ENCODE measurements at places on chromosomes 7 and 10.

DNA sequence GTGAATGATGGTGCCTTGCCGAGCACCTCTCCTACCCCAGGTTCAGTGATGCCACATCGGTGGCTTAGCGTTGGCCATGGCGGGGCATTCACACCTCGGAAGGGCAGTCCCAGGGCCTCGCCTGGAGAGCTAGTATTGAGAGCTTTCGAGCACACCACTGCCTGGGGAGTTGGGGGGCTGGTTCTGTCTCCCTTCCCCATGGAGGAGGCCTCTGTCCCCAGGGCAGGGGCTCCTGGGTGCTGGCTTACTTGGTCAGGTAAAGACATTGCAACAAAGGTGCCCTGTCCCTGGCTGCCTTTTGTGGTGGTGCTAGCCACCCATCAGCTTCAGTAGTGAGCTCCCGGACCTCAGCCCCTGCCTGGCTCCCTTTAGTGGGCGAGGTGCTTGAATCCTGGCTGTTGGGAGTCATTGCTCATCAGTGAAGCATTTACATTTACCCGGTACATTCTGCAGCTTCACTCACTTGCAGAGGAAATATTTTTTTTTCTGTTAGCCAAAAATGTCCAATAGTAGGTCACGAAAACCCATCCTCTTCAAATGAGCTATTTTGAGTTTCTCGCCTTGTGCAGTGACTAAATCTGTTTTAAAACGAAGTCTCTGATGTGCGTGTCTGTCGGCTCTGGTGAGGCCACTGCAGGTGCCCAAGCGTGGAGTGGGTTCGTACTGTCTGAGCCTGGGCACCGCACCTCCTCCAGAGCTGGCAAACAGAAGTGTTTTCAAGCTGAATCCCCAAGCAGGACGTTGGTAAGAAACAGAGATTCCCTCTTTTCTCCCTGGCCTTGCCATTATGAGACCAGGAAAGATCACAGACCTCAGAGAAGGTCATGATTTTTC is 95.5 kb downstream of the INPP5A start:
- DNase-seq = no peak

DNA sequence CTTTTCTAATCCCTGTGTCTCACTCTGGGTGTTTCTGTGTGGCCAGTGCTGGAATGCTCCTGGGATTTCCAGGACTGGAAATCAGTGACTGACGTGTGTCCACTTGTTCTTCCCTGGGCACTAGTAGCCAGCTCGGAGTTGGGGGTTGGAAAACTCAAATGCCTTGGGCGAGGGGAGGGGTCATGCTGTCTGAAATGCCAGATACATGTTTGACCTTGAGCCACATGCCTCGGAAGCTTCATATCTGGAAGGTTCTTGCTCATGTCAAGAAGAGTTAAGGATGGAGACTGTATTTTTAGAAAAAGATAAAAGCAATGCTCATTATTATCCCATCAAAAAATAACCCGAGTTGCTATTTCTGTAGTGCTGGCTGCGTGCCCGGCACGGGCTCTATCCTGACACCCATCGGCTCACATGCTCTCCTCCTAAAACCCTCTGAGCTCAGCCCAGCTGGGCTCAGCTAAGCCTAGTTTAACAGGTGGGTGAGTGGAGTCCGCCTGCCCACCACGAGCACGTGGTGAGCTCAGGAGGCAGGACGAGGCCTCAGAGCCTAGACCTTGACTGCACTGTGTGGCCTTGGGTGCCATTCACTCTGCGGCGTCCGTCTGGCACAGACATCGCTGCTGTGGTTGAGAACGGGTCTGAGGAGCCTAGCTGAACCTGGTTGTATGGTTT is 6.4 kb downstream of the DPYSL4 start:
- no peak for DNase-seq

- DNase-seq = peak; percentile 13
These were observed 361.8 kb downstream of the GATA3 start for GRCh38 chr10:8416192-8416701.

DNA sequence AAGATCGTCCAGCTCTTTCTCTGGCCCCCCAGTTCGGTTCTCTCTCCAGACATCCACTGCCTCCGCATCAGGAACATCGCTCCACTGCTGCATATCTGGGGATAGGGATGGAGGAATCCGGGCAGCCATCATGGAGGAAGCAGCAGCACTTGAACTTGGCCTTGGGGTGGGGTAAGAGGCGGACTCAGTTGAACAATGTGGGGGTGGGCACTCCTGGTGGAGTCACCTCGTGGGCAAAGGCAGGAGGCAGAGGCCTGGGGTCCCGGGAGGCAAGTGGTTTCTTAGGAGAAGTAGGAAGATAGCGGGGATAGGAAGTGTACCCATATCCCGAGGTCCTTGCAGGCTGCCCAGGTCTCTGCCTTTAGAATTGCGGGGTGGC is 98.3 kb downstream of the CHST15 start:
- DNase-seq = no peak

GRCh38 chr10:118912961-118913600 is 116.4 kb upstream of the NANOS1 start:
- DNase-seq = no peak

DNA sequence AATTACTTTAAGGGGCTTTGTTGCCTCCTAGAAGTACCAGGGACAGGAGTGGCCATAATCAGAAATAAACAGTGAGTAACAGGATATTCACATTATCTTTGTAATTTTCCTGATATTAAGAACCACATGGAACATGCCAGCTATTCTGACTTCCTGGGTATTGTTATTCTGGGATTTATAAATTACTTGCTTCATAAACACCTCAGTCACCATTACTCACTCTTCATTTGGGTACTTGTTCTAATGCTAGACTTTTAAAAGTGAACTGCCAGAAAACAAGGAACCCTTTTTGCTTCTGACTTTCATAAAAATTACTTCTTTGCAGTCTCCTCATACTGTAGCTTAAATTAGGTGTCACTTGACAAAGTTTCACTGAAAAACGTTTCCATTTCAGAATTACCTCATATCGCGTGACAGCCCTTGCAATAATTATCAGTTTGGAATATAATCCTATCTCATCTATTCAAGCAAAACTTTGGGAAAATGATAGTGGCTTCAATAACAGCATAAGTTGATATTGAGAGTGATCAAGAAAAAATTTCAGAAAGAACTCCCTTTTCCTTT is 29.8 kb downstream of the CABCOCO1 start:
- no peak for DNase-seq

DNA sequence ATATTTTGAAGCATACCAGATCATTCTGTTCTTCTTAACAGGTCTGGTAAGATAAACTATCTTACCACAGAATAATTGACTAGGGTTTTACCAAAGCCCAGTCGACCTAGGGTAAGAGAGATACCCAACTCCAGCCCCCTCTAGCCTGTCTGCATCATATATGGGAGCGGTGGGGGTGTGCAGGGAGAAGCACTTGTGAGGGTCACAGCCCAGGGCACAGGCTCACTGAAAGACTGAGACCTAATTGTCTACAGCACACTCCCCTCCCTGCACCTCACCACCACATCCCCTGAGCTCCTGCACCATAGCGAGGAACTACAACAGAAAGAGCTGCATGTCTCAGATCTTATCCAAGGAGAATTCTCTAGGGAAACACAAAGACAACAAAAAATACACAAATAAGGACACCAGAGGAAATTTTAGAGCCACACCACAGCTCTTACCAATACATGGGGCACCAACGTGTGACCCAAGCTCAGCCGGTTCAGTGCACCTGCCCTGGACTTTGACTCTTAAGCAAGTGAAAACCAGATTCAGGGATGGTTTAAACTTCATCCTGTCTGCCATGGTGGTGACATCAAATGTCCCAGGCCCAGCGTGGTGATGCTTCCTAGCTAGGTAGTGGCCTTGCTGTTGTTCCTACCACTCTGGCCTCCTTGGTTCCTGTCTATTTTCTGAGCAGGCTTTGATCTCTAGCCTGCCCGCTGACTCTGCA is 150.8 kb downstream of the HERPUD2 start:
- DNase-seq = no peak

DNA sequence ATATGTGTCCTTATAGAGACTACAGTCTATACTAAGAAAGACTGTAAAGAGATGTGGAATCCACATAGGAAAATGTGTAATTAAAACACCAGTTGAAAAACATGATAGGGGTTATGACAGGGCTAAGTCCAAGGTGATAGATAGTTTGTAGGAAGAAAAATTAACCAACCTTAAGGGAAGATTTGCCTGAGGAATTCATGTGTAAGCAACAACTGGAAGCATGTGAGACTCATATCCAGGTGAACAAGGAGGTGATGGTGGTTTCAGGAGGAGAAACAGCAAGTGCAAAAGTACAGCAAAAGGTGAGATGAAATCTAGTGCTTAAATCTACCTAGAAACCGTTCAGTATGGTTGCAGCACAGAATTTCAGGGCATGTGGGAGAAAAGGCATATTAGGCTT is 216.7 kb upstream of the ETV1 start:
- no peak for DNase-seq

GRCh38 chr10:42578019-42578418 is 60.4 kb downstream of the ZNF33B start:
- DNase-seq = no peak

- no peak for DNase-seq
These were observed 131.7 kb upstream of the EEPD1 start for GRCh38 chr7:36021367-36021766.

- DNase-seq = no peak
These were observed 35.5 kb downstream of the RAB19 start for GRCh38 chr7:140439359-140439758.

DNA sequence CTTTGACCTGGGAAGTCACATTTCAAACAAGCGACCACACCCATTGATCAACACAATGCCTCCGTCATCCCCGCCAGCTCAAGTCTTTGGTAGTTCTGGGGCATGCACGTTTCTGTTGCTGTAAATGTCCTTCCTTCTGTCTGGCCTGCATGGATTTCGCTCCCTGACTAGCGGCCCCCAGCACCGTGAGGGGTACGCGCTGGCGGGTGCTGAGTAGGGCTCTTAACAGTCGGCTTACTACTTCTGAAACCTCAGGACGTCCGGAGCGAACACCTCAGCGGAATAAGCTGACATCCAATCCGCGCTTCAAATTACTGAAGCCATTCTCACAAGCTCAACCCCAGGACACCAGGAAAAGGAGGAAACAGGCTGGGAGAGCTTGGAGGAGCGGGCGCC is 505 bp downstream of the NUDCD3 start:
- no peak for DNase-seq

DNA sequence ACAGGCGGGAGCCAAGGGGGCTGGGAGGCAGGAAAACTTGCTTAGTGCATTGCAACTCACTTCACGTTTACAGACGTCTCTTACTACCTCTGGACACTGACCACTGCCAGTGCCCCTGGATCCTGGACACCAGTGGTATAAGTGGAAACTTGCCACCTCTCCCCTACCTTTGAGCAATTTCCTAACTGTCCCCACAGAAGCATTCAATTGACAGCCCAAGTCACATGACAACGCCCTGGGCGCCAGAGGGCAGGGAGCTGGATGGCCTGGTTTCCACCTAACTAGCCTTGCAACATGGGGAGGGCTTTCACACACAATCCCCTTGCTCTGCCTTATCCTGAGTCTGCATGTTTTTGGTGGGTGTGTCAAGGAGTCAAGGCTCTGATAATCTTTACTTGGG is 113.8 kb downstream of the DYNC2I1 start:
- no peak for DNase-seq

- DNase-seq = no peak
These were observed 66.7 kb upstream of the GPR26 start for GRCh38 chr10:123599366-123599849.

DNA sequence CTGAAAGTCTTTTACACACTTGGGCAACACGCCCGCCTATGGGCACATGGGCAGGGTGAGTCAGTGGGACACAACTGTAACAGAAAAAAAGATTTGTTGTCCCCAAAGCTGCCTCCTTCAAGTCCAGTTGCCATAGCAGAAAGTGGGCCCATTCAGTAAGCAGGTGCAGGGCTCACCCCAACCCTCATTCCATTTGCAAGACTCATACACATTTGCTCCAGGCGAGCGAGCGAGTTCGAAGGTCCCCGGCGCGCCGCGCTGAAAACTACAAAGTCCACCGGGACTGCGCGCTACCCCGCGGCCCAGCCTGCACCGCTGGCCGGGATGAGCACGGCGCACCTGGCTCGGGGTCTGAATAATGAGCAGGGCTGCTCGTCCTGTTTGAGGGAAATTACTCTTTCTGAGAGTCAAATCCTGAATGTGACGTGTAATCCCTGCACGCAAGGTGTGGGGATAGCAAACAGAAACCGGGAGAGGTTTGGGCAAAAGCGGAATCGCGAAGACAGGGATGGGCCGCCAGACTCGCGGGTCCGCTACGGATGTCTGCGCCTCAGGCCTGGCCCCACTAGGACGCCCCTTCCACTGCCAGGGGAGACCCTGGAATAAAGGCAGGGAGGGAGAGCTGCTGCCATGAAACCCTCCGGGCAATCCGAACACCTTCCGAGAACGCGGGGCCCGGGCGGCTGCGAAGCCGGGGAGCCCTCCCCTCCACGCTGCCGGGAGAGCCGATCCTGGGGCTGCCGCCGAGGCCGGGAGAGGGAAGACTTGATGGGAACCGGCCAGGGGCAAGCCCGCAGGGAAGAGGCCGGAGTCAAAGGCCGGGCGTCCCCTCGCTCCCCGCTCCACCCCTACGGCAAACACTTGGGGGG is 982 bp downstream of the COBL start:
- DNase-seq = no peak
